ENCODE measurements at places on chromosomes 1 and 21.
A peak's percentile ranks its signal among the peaks of the same experiment; 100 is the strongest.

- no peak for DNase-seq
Observed at GRCh38 chr1:110343249-110343648, 4.1 kb downstream of the RBM15 start.

DNA sequence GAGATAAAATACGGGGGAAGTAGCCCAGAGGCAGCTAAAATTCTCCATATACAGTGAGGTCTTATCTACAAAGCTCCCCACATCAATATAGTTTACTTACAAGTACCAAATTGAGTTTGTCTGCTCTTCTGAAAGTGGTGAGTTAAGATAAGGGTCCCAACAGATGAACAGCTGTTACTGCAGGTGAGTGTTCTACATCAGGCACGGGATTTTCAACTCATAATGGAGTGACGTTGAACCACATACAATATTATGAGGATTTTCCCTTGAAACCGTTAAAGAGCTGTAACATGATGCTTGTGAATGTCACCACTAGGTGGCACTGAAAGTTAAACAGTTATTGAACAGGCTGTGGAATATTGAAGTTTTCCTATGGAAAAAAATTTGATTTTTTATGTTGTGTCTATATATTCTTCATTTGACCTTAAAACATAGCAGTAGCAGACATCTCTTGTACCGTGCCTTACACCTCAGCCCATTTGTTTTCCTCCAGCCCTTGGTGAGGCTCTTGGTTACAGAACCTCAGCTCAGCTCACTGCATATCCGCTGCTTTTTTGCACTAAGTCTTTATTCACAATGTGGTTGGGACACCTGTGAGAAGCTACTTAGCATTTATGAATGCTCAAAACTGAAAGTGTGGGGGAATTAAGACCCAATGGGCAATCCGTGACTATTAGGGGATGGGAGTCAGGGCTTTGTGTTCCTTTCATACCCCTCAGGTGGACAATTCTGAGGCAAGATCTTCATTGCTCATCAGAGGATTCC is 23.2 kb downstream of the CD1D start:
- peak; percentile 31 for DNase-seq

- no peak for DNase-seq
Observed at GRCh38 chr1:16900751-16901150, 5.0 kb downstream of the RNU1-2 start.

DNA sequence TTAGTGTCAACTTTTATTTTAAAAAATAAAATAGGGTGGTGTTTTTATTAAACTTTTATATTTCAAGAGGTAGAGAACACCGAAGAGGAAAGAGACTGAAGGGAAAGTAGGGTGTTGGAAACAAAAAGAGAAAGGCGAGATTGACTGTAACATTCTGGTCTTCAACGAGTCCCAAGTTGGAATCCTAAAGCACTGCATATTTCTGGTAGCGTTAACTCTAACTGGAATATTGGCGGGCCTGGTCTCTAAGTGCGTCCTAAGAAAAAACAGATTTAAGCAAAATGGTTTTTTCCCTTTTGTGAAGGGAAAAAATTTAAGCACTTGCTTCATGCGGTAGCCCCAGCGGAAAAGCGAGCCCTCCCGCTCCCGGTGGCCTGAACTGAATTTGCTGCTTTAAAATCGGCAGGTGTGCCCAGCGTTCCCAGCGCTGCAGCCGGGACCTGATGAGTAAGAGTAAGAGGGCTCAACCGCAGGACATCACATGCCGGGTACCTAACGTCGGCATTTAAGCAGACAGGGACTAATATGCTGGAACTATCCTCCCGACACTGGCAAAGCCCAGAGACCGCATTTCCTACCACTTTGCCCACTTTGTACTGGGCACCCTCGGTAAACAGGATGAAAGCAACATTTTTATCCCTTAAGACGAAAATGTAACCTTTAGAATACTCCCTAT is 30.5 kb upstream of the NFIA start:
- no peak for DNase-seq

DNA sequence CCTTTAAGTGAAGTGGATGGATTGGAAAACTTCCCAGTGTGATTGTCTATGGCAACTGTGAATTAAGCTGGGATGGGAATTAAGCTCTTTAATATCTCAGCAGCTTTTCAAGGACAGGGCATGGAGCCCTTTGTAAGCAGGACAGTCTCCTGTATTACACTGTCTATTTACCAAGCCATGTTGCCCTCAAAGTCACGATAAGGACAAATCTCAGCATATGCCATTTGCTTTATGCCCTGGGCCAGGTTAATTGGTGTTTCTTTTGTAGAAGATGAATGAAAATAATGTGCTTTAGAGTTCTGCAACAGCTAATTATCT is 17.6 kb downstream of the UTP25 start:
- DNase-seq, result no peak

DNA sequence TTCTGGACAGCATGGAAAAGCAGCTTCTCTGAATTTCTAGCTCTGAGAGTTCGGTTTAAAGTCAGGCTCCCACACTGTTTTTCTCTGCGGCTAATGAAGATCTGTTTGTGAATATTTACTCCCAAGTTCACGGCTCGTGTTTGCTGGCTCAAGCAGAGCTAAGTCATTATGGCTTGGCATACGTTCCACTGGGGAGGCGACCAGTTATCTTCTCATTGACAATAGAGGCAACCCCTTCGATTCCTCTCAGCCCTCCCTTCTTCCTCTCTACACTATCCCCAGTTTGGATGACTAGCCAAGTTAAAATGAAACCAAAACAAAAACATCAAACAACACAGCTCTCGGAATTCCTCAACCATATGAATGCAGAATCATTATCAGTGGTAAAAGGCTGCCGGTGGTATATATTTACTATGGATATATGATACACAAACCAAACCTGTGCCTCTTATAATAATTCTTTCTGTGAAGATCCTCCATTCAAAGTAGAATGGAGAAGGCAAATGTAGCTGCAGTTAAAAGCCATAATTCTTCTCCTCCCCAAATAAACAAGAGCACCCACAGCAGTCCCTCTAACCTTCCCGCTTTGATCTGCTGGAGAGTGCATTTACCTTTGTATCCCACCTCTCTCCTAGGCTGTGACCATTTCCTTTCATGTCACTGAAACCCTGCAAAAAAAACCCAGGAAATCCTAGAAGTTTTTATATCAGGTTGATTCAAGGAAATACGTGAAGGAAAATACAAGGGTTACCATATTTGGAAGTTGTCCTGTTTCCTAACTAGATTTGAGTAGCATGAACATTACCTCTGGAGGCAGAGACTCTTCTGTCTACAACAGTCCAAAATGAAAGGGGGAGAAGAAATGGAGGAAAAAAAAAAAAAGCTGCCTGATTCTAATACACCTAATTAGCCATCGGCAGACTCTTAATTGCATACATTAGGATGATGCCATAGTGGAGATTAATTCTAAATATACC is 108.3 kb upstream of the USH2A start:
- peak; percentile 8 for DNase-seq

- peak; percentile 60 for DNase-seq
Observed at GRCh38 chr1:204435381-204435831, 23.8 kb upstream of the PPP1R15B start.

DNA sequence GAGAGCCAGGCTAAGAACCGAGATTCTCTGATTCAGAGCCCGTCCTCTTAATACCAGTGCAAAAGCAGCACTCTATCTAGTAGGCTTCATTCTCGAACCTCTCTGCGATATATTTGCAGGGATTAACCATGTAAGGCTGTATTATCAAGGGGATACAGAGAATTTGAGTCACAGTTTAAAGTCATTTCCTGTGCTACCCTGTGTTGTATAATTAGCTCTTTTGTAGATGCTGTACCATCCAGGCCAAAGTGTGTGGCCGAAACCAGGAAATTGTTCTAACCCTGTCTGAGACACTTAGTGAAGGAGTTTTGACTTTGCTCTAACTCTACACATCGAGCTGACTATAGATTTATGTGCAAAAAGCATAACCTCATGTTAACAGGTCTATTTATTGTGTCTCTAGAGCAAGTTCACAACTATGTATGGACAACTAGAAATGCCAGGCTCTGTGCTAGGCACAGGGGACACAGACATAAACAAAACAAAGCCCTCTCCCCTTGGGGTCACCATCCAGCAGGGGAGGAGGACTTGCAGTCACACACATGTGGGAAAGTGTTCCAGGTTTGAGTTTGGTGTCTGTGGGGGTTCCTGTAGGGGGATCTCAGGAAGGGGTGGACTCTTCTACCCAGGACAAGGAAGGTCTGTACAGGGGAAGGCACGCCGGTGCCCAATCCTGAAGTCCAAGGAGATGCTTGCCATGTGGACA is 182.2 kb downstream of the DHRS3 start:
- no peak for DNase-seq

- DNase-seq, result no peak
Observed at GRCh38 chr1:224368409-224368808, 11.7 kb downstream of the CNIH4 start.

DNA sequence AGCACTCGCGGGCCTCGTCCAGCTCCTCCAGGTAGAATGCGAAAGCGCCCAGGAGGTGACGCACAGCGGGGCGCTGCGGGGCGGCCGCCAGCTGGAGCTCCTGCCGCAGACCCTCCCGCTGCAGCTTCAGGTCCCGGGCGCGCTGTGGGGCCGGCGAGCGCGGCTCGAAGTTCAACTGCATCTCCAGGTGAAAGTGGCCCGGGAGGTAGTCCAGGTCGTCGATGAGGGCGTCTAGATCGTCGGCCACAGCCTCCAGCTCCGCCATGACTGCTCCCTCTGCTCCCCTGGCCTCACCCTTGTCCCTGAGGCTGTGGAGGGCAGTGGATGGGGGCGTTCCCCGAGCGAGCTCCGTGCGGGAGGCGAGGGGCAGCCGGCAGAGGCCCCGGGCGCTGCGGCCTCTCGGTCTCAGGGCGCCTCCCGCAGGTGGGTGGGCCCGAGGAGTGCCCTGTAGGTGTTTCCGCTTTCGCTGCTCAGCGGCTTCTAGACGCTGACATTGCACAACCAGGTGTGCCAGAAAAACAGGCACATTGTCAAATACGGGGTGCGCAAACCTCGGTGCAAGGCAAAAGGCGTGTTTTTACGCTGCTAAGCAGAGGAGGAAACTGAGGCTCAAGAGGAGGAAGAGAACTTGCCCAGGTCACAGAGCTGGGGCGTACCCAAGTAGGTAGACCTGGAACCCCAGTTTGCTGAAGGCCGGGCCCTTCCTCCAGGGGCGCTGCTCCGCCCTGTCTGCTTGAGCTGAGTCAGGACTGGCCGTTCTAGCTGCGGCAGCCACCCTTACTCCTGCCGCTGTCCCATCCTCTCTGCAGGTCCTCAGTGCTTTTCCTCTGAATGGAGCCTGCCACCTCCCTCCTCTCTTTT is at the start of gene TTC22:
TTC22 (minus strand) TSS at position 425 of the 861 bp plus-strand sequence; CDS start at position 265, 160 bp downstream.
- DNase-seq, result no peak

DNA sequence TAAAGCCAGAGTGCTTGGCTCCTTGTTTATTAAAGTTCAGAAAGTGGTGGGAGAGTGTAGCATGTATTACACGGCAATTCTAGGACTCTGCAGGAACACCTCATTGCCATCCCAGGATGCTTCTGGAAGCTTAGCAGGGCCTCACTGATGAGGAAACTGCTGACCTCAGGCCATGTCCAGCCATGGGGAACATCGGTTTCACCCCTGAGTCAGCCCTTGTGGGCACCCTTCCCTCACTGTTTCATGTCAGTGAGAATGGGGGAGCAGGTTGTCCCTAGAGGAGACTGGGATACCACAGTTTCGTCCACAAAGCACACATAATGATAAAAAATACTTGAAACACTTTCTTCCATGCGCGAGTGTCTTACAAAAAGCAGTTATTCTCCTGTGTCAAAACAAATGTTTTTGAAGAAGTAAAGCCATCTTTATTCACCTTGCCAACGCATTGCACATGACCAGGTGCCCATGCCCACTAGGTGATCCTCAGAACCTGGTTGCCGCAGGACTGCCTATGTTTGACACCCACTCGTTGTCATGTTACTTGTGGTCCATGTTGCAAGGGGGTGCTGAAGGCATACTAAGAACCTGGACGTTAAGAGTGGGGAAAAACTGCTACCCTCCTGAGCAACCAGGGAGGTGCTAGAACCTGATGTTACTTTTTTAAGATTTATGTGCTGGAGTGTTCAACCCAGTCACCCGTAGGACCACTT is 41.2 kb upstream of the TTC22 start:
- DNase-seq, result no peak

- no peak for DNase-seq
Observed at GRCh38 chr1:210301615-210302000, 27.1 kb upstream of the HHAT start.

GRCh38 chr1:4010814-4011605 is 110.9 kb upstream of the C1orf174 start:
- DNase-seq, result no peak

- no peak for DNase-seq
Observed at GRCh38 chr1:147781056-147781471, 20.7 kb upstream of the GJA5 start.

DNA sequence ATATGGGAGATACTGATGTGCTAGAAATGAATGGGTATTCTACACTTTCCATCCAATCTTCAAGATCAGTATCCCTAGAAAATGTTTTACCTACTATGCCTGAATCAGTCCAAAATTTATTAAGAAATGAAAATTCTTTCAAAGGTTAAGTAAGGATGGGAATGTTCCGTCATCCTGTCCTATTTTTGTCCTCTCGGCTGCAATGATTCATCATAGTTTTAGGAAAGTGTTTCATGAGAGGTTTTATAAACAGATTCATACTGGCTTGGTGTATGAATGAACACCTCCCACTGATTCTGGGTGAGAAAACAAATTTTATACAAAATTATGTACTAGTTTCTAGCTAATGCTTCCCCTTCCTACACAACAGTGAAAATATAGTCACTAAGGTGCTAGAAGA is 504.6 kb upstream of the NR5A2 start:
- no peak for DNase-seq

GRCh38 chr21:41803316-41803715 is 36.5 kb upstream of the RIPK4 start:
- no peak for DNase-seq

DNA sequence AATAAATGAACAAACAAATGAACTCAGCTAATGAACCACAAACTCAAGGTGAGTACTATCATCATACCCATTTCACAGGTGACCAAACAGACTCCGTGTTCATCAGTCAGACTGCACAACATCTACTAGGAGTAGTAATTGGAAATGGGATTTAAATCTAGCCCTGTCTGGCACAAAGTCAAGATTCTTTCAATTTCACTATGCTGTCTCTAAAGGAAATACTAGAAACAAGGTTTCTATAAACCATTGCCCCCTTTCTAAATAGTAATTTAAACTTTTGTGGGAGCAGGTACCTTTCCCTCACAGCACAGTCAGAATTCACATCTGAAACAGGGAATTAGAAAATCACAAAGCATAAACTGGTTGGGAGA is 160.3 kb downstream of the TGFBR3 start:
- no peak for DNase-seq

GRCh38 chr1:91866425-91866824 is 19.5 kb downstream of the TGFBR3 start:
- DNase-seq, result no peak

Measured in fibroblast of skin of left quadriceps (primary cell).